Stimulated activated CD4-positive, alpha-beta T cell treated with anti-CD3 and anti-CD28 coated beads, TNF-alpha, amount 100 ng/mL, for 1 hour (primary cell): ENCODE measurements at places on chromosomes 7 and 10.

DNA sequence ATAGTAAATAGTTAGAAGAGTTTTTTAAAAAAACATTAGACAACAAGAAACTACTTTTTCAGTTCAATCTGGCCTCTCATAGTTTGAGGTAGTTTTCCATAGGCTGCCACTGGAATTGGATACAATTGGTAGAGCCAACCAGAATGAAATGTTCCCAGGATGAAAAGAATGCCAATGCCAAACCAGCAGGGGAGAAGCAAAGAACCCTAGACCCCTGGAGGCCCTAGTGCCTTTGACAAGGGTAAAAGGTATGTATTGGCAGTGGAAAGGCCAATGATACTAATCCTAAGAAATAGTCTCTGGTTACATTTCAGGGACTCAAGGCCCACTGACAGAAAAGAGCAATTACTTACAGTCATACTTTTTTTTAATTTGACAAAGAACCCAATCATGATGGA lies 77.4 kb upstream of the SEM1 start:
- no peak for DNase-seq

- DNase-seq, result no peak
Observed at GRCh38 chr10:121788115-121788514, 139.7 kb downstream of the ATE1 start.

GRCh38 chr7:130901209-130901783 lies 167.3 kb upstream of the KLF14 start:
- DNase-seq, result no peak

DNA sequence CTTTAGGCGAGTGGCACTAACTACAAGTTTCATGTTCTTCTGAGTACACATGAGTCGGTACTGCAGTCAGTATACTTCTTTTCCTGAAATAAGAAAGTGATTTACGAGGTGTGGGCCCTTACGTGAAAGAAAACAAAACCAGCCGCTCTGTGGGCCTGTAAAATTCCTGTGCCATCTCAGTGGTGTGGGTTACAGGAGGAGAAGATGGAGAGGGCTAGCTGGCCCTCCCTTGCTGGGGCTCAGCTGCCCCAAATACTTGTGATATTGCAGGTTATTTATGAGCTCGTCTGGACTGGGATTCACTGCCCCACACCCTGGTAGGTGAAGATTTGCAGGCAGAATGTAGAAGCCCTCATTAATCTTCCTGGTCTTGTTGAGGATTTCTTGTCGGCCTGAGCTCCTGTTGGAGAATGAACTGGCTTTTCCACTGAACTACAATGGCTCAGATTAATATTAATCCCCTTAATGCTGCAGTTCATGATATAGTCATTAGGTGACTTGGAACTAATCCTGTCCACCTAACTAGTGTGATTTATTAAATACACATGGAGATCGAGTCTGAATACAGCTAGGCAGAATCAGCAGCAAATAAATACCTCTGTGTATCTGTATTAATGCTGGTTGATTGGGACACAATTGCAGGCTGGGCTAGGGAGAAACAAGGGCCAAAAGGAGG lies 68.0 kb downstream of the GBF1 start:
- no peak for DNase-seq

DNA sequence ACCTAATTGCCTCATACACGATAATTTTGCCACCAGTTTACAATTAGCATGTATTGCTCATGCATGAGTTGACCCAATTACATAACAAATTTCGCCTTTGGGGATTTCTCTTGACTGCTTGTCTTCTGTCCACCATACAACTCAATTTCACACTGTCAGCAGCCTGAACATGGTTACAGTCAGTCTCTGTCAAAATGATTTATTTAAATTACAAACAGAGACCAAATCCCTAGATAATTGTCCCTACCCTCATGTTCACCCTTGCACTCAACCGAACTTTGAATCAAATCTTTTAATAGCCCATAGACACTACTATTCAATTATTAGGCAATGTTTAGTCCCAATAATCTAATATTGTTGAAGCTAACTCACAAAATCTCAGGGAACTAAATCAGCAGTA lies 59.7 kb upstream of the NEBL start:
- no peak for DNase-seq

DNA sequence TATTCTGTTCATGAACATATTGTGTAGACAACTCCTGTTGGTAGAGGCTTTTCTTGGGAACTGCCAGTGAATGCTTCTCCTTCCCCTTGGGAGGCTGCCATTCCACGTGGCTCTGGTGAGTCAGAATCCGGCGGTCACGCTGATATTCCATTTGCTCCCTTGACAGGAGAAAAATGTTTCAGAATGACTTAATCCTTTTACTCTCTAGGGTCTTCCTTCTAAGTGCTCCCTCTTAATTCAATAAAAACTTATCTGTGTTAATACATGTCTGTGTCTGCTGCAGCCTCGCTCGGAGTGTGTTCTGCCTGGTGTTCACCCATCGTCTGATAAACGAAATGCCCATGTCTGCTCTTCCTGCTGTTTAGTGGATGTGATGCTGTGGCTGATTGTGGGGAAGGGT lies 278.6 kb downstream of the ARHGAP12 start:
- DNase-seq, result no peak

GRCh38 chr7:133081119-133081598 lies 731 bp downstream of the CHCHD3 start:
- no peak for DNase-seq

- no peak for DNase-seq
Observed at GRCh38 chr10:29703271-29703670, 68.5 kb upstream of the SVIL start.

- no peak for DNase-seq
Observed at GRCh38 chr7:98330926-98331529, 49.5 kb downstream of the BRI3 start.

DNA sequence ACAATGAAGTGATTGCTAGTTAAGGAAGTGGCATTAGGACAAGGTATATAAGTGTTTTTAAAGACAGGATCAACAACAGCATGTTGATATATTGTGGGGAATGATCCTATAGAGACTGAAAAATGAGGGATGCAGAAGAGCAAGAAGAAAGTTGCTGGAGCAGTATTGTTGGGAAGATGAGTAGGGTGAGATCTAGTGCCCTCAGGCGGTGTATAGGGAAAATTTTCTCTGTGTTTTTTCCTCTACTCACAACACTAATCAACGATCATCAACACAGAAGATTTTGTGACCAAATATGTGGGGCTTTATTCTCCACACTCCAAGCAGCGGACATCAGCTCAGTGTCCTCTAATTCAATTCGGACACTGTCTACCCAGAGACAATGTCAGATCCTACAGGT lies 9.6 kb upstream of the PTTG1IP2 start:
- DNase-seq, result no peak

DNA sequence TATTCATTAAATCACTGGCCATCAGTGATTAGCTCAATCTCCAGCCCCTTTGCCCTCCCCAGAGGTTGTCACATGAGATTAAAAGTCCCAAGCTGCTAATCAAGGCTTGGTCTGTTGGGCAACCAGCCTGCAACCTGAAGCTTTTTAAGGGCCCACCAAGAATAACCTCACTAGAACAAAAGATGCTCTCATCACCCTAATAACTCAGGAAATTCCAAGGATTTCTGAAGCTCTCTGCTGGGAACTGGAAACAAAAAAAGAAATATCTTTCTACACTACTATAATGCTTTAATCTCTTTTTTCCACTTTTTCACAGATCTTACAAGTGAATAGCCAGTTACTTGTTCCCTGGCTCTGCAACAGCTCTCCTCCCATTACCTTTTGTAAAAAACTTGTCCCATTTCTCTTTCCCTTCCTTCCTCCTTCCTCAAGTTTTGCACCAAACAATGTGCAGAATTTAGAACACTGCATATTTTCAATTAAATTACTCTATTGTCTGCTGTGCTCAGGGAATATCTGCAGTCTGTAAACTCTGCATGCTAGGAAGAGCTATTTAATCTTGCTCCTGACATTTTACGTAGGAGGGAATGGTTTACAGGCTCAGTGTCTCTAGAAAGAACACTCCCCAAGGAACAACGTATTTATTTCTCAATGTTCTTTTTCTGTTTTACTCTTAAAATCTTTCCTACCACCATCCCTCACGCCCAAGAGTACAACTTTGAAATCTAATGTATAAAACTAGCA lies 169.1 kb downstream of the IMMP2L start:
- no peak for DNase-seq
